ENCODE measurements at places on chromosomes 2 and 18. TPM values are rescaled to one million over a fixed set of nuclear protein-coding genes. Genes with fewer than 3 reads are reported as not detected.

GRCh38 chr2:43117521-43118143 lies 108.8 kb downstream of the ZFP36L2 start:
- DNase-seq: no peak

ELOA2 gene
- not detected for total RNA-seq

L3MBTL4 gene
- total RNA-seq: 0.65 TPM

DNA sequence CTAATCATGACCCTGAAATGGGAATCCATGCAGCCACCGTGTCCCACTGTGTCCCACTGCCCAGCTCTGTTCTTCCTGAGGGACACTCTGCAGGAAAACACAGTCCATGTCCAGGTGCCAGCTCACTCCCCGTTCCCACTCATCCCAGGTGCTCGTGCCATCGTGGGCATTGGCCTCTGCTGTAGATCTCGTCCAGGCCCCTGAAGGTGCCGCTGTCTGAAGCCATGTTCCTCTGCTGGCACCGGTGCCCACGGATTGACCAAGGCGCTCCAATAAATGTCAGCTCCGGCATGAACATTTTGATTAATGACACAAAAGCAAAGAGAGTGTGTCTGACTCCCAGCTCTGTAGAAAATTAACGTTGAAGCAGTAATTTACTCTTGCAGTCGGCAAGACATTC lies 280.1 kb upstream of the SALL3 start:
- DNase-seq: no peak

- no peak for DNase-seq
Measured at GRCh38 chr18:13551841-13552733, 174.3 kb downstream of the FAM210A start.

DNA sequence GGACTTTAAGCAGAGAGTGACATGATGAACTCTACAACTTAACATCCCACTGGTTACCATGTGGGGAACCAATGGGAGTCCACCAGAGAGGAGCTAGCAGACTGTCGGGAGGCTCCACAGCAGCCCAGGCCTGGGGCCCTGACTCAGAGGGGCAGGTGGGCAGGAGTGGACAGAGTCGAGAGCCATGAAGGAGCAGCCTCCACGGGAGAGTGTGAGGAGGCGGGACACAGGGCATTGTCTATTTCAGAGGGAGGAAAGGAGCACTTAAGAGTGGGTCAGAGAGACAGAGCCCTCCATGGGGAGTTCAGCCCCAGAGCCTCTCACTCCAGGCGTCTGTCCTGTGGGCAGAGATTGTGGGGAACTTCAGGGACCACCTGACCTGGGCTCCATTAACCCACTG lies 118.7 kb downstream of the CYP26B1 start:
- no peak for DNase-seq

- no peak for DNase-seq
Measured at GRCh38 chr2:218406949-218407618, 7.4 kb downstream of the CTDSP1 start.

LAMA1 gene
- 10.1 TPM for total RNA-seq

- DNase-seq: no peak
Measured at GRCh38 chr2:114935031-114935430, 492.6 kb downstream of the DPP10 start.

TUBA3E gene
- not detected for total RNA-seq

COL3A1 gene
- 12.5 TPM for total RNA-seq

MC5R gene
- total RNA-seq: not detected

MTLN gene
- total RNA-seq: 188 TPM

DNA sequence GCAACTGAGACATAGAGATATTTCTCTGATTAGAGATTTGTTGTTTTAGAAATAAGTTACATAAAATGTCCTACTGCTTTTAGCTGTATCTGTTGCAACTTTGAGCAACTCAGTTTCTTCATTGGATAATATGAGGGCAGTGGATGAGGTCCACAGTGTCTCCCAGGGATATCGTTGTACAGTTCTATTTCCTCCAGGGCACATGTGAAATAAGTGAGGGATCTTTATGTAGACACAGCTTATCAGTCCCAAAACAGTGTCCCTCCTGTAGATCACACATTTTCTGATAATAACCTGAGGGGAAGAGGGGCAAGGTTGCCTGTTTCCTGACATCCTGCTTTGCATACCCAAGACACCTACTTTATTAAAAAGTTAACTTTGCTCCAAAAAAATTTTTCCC lies 1231.2 kb upstream of the ZEB2 start:
- DNase-seq: no peak

LYPD1 gene
- total RNA-seq: 84.3 TPM

- no peak for DNase-seq
Measured at GRCh38 chr2:191474464-191474863, 203.5 kb upstream of the NABP1 start.

HOXD8 gene
- total RNA-seq: 26.5 TPM

DNA sequence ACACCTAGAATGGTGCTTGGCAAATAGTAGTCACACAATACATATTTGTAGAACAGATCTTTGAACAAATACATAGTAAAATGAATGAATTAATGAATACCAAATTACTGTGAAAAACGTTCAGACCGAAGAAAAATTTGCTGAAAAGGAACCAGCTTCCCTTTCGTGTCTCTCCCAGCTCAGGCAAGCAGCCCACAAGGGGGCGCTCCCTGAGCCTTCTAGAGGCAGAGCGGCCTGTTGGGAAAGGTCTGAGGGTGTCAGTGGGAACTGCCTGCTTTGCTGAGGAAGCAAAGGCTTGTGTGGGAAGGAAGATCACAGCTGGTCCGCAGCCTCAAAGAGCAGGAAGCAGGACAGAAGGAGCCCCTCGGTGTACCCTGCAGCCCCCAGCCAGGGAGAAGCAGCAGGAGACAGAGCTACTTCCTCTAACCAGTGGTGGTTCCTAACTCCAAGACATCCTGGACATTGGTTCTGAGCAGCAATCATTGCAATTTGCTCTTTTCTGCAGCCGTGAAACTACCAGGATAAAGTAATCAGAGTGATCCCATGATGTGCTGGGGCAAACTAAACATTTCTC lies 231.1 kb downstream of the ANKRD30B start:
- no peak for DNase-seq

DNA sequence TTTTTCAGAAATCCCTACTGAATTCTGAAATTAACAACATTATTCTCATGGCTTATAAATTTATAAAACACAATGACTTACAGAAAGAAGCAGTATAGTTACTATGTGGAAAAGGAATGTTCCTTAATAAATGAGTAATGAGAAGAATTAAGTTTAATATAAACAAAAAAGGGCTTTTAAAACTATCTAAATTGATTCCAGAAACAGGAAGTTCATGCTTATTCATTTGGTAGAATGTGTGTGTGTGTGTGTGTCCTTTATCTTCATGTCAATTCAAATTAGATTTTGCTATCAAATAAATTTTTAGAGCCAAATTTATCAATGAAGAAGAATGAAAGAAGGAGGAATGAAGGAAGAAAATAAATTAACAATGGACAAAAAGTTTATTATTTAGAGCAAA lies 440.8 kb upstream of the LRRTM4 start:
- no peak for DNase-seq

ANKRD23 gene
- total RNA-seq: 1.1 TPM

- DNase-seq: no peak
Measured at GRCh38 chr2:181430406-181431118, 26.6 kb upstream of the ITGA4 start.

DNA sequence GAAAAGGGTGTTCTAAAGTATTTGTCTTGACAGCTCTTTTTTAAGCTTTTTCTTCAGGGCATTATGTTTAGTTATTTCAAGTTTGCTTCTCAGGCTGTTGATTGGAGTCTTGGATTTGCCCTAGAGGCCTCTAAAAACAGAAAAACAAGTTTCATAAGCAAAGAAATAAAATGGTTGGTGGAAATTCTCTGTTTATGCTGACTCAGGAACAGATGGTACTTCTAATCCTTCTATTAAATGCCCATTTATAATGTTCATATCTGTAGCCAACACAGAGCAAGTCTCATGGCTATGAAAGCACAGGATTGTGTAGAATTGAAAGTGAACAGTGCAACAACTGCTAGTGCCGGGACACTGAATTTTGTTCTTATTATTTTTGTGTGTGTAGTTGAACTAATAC lies 60.4 kb downstream of the KCNJ3 start:
- DNase-seq: no peak

DNA sequence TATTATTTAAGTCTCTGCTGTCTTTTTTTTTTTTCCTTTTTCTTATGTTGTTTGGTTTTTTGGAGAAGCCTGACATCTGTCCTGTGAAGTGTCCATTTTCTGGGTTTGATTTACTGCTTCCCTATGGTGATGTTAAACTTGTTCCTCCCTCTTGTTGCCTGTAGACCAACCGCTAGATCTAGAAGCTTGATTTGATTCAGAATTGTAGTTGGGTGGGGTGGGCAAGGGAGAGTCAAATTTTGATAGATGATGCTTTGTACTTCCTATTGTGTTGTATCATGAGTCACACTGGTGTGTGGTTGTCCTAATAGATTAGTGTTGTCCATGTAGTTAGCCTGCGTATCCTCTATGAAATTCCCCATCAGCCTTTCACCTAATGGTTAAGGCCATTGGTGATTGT lies 35.4 kb downstream of the CAB39 start:
- DNase-seq: no peak

ASTL gene
- total RNA-seq: not detected

DNA sequence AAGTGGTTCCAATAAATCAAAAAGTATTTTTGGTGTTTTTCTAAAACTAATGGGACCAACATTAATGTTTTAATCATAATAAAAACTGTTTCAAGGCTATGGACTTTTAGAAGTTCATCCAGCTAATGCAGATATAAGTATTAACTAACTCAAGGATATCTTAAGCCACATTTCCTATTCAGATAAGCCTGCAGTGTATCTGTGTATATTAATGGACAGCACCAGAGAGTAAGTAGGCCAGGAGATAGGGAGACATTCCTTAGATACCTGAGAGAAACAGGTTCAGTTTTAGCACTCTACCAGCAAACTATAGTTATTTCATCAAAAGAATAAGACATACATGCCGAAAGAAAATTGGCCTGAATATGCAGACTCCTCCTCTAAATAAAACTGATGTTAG lies 27.3 kb downstream of the PREPL start:
- DNase-seq: no peak

DNA sequence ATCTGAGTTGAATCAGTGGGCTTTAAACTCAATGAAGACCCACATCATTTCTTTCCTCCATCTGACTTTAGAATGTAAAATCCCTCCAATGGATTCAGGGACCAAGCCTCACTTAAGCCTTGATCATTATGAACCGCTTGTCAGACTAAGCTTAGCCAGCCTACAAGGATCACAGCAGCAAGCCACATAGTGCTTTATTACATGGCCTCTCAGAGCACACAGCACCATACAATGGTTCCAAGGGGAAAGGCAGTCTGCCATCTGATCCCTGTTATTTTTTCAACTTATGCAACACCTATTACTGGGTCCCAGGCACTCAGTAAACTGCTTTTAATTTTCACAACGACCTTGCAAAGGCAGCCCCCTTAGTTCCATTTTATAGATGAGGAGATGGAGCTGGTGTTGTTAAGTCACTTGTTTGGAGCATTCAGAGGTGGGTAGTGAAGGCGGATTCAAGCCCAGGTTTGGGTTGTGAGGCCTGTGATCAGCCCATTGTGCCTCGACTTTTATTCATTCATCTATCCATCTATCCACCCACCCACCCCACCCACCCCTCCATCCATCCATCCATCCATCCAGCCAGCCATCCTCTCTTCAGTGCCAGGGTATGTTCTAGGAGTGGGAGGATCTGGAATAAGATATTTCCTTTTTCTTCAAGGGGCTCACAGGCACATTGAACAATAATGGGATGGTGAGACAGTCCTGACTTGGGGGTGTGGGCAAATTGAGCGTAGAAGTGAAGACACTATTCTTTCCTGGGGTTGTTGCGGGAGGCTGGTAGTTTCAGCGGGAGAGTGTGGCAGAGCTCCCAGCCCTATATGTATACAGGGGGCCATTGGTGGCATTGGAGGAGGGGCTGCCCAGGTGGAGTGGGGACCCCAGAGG lies 141.2 kb downstream of the MYCN start:
- no peak for DNase-seq

- no peak for DNase-seq
Measured at GRCh38 chr2:9261231-9261883, 54.7 kb downstream of the ASAP2 start.

GRCh38 chr2:219709331-219709761 lies 81.9 kb downstream of the SLC4A3 start:
- DNase-seq: no peak

DNA sequence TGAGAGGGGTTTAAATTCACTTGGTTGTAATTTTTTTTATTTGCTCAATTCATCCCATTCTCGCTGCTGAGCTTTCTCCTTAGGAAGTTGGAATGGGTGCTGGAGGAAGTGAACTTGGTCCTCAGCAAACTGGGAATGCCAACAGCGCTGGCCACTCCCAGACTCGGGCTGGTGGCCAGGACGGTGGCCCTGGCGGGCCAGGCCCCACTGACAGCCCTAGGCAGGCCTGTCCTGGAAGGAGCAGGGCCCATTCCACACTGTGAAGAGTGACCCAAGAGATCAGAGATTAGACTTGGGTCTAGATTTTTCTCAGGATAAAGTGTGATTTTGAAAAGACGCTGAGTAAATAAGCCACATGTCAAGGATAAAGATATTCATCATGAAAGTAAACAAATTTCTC lies 132.7 kb downstream of the HDAC4 start:
- no peak for DNase-seq

DNA sequence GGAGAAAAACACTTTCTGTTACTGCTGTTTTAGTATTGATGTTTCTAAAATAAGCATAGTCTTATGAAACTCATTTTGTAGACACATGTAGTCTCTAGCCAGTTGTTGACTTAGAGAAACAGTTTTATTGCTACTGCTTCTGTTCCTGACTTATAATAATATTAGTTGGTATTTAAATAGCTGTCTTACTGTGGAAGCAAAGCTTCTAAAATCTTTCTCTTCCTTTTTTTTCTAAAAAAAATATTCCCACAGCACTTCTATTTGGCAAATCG lies 121.8 kb downstream of the MTX2 start:
- no peak for DNase-seq

TTC39C gene
- total RNA-seq: 26.0 TPM

DNA sequence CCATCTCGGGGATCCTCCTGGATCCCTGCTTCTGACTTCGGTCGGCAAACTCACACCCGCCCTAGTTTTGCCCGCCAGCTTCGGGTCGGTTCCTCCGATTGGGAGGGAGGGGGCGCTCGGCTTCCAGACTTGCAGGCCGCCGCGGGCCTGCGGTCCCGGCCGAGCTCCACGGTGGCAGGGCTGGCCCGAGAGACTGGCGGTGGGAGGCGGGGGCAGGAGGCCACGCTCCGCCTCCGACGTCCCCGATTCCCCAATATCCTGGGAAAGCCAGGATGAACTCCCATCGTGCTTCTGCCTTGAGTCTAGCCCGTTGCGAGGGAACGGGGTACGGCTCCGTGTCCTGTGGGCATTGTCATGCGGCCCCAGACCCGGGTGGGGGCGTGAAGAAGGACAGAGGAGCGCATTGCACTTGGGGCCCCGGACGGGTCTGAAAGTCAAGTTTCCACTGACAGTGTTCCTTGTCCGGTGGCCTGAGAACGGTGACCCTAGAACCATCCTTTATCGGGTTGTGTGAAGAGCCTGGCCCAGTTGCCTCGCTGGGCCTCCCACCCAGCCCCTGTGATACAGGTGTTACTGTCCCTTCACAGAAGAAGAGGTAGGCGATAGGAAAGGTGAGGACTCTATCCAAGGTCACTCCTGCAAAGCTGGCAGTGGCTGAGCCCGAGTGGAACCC lies 2.4 kb upstream of the INHBB start:
- no peak for DNase-seq

GRCh38 chr2:102025016-102025501 lies 33.3 kb downstream of the IL1R2 start:
- DNase-seq: no peak

DSG4 gene
- total RNA-seq: not detected
